ENCODE measurements at places on chromosomes 1 and 21.
A peak's percentile ranks its signal among the peaks of the same experiment; 100 is the strongest.

GRCh38 chr1:89528382-89528780 lies 3.8 kb downstream of the LRRC8B start:
- DNase-seq: no peak

GRCh38 chr1:235108185-235108593 lies 20.4 kb downstream of the TOMM20 start:
- DNase-seq: no peak

DNA sequence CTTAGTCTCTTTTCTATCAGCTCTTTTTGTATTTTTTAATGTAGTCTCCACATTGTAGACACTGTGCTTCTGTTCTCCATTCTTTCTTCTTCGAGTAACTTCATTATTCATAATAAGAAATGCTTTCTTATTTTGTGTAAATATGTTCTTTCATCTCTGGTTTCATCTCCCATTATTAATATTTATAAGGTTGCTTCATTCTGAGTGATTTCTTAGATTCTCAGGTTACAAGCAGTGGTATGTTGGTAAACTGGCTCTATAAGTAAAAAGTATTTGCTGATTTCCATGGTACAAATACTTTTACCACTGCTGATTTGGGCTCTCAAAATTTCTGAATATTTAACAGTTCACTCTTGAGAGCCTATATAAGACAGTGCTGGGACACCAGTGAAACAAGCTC lies 81.3 kb downstream of the CDC14A start:
- DNase-seq: no peak

DNA sequence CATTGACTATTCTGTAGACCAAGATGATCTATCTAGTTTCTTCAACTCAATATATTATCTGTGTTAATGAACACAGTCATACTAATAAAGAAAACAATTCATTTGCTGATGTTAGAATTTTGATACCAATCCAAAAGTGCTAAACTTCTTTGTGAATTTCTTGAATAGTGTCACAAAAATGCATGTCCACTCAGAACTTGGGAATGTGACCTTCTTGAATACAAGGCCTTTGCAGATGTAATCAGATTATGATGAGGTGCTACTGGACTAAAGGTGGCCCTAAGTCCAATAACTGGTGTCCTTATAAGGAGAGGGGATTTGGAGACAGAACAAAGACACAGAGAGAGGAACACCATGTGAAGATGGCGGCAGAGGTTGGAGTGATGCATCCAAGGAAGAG lies 305.8 kb upstream of the ZP4 start:
- no peak for DNase-seq

- no peak for DNase-seq
Measured at GRCh38 chr21:26470351-26471098, 102.6 kb downstream of the CYYR1 start.

DNA sequence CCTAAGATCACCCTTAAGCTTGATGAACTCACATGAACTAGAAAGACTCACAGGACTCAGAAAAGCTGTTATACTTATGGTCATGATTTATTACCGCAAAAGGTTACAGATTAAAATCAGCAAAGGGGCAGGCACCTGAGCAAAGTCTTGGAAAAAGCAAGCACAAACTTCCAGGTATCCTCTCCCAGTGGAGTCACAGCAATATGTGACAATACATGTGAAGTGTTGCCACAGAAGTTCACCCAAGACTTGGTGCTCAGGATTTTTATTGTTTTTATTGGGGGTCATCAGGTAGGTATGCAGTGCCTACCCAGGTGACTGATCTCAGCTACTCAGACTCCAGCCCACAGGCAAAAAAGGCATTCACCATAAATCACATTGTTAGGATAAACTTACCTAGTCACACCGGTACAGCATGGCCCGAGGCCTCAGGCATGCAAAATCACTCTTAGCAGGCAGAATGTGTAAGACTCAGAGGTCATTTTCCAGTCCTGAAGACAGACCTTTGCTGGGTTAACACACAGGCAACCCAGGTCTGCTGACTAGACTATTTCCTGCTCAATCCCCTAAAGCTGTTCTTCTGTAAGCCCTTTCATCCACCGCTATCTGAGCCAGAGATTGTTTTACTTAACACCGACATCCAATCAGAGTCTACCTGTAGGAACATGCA lies 55.6 kb downstream of the SSX2IP start:
- no peak for DNase-seq

- no peak for DNase-seq
Measured at GRCh38 chr1:84899969-84900368, 7.0 kb upstream of the LPAR3 start.

DNA sequence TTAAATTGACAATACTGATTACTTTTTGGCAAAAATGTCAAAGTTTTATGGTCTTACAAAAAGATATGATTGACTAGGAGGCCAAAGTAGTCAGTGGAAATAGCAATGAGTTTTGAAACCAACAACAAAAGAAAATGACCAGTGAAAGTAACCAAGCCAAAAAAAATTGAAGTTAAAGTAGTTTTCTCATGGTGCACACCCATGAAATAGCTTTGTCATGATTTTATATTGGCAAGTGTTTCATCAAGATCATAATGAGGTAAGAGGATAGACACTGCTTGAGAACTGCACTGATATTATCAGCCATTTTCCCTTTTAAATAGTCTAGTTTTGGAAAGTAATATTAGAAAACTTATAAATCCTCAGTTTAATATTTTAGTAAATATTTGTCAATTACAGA lies 206.2 kb upstream of the ADAMTS5 start:
- no peak for DNase-seq

GRCh38 chr1:234096161-234096770 lies 191.8 kb downstream of the SLC35F3 start:
- no peak for DNase-seq

DNA sequence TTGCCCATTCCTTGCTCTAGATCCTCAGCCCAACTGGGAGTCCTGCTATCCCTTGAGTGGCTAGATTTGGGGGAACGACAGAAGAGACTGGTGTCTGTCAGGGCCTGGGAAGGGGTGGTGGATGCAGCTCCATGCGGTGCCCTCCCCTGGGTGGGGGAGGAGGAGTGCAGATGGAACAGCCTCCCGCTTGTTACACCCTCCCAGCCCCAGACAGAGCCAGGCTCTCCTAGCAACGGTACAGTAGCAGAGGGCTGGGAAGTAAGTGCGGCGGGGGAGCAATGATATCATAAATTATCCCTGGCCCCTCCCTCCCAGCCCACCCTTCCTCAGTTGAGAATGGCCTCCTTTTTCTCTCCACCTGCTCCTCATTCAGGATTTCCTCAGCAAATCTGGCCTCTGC lies 37.2 kb downstream of the RHBG start:
- DNase-seq: no peak

DNA sequence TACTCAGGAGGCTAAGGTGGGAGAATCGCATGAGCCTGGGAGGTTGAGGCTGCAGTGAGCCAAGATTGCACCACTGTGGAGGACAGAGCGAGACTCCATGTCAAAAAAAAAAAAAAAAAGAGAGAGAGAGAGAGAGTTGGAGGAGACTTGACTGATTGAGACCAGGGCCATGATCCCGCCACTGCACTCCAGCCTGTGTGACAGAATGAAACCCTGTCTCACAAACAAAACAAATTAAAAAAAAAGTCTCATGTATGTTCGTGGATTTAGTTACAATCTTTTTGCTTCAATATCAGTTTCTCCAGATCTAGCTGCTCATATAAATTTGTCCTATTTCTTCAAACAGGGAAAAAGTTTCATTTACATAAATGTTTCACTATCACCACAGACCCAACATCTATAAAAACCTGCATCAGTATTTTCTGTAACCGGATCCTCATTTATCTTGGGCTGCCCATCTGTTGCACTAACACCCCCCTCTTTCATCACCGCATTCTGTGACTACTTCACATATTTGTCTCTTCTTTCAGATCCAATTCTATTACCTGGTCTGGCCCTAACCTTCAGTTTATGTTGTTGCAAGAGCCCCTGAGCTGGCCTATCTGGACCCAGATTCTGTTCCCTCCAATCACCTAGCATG lies 127.0 kb downstream of the GREM2 start:
- DNase-seq: no peak

GRCh38 chr1:150273311-150273710 lies 721 bp downstream of the C1orf54 start:
- no peak for DNase-seq

DNA sequence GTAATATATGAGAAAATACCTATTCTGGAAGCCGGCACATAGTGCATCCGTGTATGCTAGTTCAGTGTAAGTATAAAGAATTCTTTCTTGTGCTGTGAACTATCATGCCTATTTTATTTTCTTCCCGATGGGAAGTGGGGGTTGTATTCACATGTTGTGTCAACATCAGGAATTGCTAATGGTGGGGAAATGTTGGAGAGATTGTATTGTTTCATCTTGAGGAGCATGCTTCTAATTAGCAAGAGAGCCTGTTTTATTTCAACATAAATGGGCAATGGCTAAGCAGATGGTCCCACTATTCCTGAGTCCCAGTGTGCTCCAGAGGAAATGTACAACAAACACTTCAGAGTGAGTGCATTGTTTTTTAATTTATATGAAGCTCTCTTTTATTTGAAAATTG lies 485.2 kb downstream of the PLPP3 start:
- no peak for DNase-seq

- DNase-seq: no peak
Measured at GRCh38 chr1:191977874-191978506, 180.3 kb upstream of the RGS18 start.

DNA sequence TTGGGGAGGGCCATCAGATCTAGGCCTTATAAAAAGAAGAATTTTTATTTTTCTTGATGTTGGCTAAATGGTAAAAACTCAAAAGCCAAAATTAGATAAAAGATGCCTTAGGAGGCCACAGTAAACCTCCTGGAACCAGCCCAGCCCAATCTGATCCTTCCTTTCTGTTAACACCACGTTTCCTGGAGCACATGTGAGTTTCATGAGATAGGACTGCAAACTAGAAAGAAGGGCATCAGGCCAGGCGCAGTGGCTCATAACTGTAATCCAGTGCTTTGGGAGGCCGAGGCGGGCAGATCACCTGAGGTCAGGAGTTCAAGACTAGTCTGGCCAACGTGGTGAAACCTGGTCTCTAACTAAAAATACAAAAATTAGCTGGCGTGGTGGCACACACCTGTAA lies 6.7 kb downstream of the HSF2BP start:
- no peak for DNase-seq

- no peak for DNase-seq
Measured at GRCh38 chr1:39729842-39730241, 8.8 kb upstream of the PPIE start.

GRCh38 chr1:110060034-110060661 lies 10.3 kb downstream of the ALX3 start:
- peak; percentile 64 for DNase-seq

GRCh38 chr1:19698181-19698580 lies 33.5 kb downstream of the HTR6 start:
- DNase-seq: no peak

GRCh38 chr21:26753822-26754221 lies 91.4 kb downstream of the ADAMTS1 start:
- DNase-seq: no peak

GRCh38 chr1:163999131-163999530 lies 559.9 kb upstream of the PBX1 start:
- no peak for DNase-seq
